ENCODE measurements at places on chromosomes 13 and 19.

- no peak for ATAC-seq
Measured at GRCh38 chr19:11090997-11091702, 1.9 kb downstream of the LDLR start.

GRCh38 chr19:49200238-49200862, 42.8 kb downstream of the TRPM4 start:
- ATAC-seq: no peak

GRCh38 chr13:44231786-44232516, 141.7 kb upstream of the SERP2 start:
- no peak for ATAC-seq

GRCh38 chr19:32421589-32422361, 16.2 kb downstream of the DPY19L3 start:
- ATAC-seq: no peak

DNA sequence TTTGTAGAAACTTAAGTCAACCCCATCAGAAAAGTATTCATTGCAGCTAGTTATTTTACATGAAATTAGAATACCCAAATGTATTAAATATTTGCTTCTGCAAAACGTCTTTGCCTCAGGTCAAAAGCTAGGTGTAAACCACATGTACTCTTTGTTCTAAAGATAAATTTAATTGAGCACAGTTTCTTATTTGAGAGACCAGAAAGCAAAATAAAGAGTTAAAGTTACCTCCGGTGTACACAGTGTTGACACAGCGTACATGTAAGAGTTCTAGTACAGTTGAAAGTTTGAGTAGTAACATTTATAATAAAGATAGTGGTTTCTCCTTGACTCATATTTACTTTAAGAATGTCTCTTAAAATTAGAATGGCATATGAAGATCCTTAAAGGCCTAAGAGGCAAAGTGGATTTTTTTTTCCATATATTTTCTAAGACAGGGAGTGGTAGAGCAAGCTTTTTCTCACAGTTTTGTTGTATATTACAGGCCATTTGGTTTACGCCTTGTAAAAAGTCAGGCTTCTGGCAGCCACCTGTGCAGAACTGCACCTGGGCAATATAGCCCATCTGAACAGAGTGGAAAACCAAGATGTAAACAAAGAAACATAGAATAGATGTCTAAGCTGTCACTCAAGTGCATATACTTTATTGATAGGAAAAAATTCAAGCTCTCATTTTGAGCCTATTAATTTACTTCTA, 2.9 kb downstream of the LRCH1 start:
- no peak for ATAC-seq

All from motor neuron (in vitro differentiated cells).